ENCODE measurements at places on chromosomes 11 and 22.

DNA sequence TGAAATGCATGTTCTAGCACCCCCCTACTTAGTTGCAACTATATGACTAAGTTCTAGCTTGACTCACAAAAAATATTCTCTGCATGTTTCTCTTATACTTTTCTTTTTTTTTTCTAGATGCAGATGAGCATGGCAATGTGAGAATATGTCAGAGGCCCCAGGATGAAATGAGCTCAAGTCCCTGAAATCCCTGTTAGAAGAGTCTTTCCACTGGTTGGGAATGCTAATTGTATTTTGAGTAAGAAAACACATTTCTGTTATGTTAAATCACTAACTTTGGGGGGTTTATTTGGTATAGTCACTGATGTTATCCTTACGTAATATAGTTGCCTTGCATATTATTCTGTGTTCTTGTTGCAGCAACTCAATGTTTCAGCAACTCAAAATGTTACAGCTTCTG is 306.1 kb upstream of the CCDC179 start:
- no peak for DNase-seq

GRCh38 chr11:62489204-62489603 is 57.4 kb downstream of the AHNAK start:
- DNase-seq: no peak

DNA sequence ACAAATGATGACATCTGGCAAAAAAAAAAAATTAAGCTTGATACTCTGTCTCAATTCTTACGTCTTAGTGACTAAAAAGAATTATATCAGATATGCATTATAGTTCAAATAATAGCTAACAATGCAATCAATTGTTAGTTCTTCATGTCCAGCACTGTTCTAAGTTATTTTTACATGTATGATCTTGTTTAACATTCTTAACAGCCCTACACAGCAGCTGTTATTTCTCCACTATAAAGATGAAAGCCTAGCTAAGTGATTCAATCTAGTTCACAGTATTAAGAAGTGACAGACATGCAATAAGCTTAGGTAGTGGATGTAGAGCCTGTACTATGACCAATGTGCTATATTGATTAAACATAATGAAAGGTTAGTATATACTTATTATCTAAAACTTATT is 4.1 kb downstream of the ZNF214 start:
- no peak for DNase-seq

DNA sequence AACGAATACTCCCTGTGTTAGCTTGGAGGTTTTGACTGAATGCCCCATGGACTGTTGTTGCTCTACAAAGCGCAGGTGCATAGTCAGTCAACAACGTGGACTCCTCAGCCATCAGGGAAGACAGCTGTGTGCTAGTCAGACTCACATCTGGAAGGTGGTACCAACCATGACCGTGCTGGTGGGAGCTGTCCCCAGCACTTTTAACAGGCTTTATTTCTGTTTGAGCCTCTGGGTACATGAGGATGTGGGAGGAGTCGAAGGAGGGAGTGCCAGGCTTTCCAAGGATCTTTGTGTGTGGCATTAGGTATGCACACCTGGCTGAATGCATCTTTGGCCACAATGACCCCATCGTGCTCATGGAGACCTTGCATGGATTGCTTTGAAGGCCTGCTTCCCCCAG is 6.6 kb downstream of the RASSF10 start:
- no peak for DNase-seq

GRCh38 chr22:30402028-30402765 is 5.4 kb downstream of the SEC14L2 start:
- DNase-seq: no peak

GRCh38 chr22:19097518-19097917 is 24.7 kb downstream of the DGCR2 start:
- no peak for DNase-seq

DNA sequence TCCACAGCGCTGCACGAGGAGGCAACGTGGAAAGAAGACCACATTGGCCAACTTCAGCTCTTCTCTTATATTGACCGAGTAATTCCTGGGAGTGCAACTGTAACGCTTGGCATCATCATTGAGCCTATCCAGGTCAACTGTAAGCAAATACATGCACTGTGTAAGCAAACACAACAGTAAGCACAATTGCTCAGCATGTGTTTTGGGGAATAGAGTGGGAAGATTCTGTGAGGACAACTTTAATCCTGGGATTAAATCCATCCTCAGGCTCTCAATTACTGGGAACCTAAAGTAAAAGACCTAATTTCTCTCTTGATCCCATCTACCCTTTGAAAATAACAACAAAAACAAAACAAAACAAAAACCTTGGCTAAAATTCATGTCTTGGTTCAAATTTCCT is 109.5 kb upstream of the DDI1 start:
- DNase-seq: no peak

DNA sequence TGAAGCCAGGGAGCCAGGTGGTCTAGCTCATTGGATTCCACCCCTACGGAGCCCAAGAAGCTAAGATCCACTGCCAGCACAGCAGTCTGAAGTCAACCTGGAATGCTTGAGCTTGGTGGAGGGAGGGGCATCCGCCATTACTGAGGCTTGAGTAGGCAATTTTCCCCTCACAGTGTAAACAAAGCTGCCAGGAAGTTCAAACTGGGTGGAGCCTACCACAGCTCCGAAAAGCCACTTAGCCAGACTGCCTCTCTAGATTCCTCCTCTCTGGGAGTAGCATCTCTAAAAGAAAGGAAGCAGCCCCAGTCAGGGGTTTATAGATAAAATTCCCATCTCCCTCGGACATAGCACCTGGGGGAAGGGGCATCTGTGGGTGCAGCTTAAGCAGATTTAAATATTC is 620.3 kb downstream of the NELL1 start:
- no peak for DNase-seq

DNA sequence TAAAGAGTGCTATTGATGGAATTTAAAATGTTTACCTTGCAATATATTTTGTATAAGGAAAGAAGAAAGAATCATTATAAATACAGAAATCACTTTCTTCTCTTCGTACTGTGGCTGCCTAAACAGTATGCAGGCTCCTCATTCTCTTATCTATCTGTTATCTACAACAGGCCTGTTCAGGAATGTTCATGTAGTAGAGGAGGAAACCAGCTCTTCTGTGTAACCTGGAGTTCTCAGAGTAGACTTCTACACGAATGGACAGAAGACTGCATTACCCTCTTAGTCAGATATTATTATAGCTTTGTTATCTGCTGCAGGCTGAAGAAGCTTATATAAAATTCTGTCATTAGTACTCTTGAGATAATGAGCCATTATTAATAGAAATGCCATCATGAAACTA is 1225.9 kb upstream of the CNTN5 start:
- no peak for DNase-seq

DNA sequence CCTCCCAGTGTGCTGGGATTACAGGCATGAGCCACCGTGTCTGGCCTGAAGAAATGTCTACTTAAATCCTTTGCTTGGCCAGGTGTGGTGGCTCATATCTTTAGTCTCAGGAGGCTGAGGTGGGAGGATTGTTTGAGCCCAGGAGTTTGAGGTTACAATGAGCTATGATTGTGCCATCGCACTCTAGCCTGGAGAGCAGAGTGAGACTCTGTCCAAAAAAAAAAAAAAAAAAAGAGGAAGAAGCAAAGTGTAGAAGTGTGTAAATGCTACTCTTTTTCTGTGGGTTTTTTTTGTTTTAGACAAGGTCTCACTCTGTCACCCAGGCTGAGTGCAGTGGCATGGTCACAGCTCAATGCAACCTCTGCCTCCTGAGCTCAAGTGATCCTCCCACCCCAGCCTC is 6.4 kb upstream of the ATG16L2 start:
- no peak for DNase-seq

DNA sequence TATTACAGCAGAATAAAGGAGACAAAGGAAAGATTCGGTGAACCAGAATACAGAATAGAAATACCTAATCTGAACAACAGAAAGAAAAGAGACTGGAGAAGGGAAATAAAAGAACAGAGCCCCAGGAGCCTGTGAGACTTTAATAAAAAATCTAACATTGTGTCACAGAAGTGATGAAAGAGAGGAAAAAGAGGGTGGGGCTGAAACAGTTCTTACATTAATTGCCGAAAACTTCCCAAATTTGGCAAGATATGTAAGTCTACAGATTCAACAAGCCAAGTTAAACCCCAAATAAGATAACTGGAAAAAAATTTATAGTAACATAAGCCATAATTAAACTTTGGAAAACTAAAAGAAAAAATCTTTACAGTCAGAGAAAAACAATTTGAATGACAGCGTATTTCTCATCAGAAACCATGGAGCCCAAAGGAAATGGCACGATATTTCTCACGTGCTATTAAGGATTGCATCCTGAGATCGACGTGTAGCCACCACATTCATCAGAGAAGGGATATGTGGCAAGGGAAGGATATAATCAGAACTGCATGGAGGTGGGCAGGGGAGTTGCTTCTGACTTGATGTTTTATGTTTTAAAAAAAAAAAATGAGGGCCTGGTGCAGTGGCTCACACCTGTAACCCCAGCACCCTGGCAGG is 73.9 kb downstream of the SGSM3 start:
- no peak for DNase-seq

DNA sequence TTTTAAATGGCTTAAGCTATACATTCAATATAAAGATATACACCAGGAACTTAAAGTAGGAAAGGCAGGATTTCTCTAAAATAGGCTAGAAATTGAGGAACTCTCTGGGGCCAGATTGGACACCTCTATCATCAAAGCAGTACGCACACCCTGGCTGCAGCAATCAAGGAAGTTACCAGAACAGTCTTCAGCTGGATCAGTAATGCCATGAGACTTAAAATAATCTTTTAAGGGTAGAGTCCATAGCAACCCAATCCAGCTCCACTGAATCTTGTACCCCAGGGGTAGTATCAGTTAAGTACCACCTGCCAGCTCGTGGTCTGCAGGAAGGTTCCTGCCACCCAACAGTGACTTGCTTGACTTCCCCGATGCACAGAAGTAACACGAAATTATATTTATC is 3.0 kb downstream of the RDX start:
- DNase-seq: no peak

DNA sequence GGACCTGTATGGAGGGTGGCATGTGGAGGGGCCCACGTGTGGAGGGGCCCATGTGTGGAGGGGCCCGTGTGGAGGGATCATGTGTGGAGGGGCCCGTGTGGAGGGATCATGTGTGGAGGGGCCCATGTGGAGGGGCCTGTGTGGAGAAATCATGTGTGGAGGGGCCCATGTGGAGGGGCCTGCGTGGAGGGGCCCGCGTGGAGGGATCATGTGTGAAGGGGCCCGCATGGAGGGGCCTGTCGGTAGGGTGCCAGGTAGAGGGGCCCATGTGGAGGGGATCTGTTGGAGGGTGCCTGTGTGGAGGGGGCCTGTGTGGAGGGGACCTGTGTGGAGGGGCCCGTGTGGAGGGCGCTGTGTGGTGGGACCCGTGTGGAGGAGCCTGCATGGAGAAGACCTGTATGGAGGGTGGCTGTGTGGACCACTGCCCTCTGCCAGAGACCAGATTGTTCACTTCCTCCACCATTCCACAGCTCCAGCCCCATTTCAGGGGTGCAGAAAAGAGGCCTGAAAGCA is 47.0 kb downstream of the IGLL5 start:
- no peak for DNase-seq

DNA sequence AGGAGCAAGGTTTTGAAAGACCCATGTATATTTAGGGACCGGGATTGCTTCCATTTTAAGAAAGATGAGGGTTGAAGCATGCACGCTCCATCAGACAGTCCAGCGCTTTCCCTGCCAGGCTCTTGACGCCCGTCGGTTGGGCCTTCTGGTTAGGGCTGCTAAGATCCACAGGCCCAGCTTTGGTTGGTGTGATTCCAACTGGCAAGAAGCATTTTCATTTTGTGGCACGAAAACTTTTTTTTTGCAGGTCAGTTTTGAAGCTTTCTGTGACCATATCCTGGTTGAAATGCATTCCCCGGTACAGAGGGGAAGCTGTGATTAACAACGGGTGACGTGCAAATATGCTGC is 34.3 kb upstream of the MPPED1 start:
- no peak for DNase-seq

GRCh38 chr11:70843906-70844305 is 408.5 kb downstream of the SHANK2 start:
- DNase-seq: no peak

DNA sequence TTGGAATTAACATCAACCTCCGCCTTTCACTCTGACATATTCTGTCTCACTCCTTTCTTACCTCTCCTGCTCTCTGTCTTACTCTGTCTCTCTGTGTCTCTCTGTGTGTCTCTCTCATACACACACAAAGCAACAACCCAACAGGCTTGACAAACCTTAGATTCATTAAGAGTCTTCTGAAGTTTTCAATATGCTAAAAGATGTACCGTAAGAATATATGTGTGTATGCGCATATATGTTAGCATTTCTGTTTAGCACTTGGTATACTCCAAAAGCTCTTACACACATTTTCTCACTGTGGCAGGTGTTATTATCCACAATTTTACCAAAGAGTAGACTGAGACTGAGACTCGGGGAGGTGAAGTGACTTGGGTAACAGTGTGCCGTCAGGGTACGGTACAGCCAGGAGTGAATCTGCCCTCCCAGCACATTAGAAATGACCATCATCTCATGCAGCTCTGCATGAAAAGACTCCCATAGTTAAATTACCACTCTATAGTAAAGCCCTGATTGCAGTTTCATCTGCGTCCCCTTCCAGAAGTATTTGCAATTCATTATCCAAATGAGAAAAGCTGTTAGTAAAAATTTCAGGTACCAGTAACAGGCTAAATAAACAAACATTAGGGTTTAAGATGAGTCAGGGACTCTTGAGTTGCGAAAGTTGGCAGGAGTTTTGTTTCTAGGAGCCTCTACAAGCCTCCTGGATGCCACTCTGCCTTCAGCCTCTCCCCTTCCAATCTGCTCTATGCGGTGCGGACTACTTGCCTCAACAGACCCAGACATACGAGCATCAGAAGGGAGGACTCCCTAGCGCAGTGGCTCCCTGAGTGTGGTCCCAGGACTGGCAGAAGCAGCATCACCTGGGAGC is 195.2 kb upstream of the TMEM45B start:
- DNase-seq: no peak

DNA sequence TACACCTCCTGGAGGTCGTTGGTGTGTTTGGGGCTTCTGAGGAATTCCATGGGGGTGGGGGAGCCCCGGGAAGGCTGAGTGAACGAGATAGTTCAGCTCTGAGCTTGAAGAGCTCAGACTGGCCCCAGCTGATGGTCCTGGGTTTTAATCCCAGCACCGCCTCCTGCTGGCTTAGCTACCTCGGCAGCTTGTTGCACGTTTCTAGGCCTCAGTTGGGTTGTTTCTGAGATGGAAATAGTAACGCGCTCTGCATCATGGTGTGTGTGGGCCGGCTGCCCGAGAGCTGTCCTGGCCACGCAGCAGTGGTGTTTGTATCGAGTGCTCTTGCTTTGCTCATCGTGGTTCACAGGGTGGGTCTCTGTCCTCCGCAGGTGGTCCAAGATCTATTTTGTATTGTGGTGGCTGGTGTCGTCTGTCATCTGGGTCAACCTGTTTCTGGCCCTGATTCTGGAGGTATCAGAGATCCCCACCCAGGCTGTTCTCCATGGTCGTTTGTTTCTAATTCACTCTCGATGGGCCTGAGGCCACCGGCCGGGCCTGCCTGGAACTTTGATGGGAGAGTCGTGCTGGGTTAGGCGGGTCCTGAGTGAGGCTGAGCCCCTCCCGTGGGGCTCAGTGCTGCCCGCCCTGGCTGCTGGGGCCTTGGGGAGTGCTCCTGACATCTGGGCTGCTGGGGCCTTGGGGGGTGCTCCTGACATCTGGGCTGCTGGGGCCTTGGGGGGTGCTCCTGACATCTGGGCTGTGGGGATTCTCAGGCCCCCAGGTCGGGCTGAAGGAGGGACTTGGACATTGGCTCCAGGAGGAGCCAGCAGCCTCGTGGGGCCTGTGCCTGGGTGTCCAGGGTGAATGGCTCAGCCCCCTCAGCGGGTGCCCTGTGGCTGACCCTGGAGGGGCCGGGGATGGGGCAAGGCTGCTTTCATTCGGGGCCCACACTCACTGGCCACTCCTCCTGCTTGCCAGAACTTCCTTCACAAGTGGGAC is 37.7 kb downstream of the TPCN2 start:
- no peak for DNase-seq

- DNase-seq: no peak
Measured at GRCh38 chr11:72230764-72231365, 6.3 kb downstream of the INPPL1 start.

All from stimulated activated CD8-positive, alpha-beta memory T cell treated with anti-CD3 and anti-CD28 coated beads, Interleukin-12 subunit alpha, Interleukin-12 subunit beta, amount 100 ng/mL, for 4 hours (primary cell).